Activated T-helper 2 cell treated with anti-CD3 and anti-CD28 coated beads, Interferon-gamma antibody, Interleukin-2, Interleukin-4, amounts not matched to agents 10 μg/mL and 5 μg/mL and 100 μg/mL, durations not matched to agents 14 hours and 24 hours and 36 hours (primary cell): ENCODE measurements at places on chromosomes 2 and 18.

DNA sequence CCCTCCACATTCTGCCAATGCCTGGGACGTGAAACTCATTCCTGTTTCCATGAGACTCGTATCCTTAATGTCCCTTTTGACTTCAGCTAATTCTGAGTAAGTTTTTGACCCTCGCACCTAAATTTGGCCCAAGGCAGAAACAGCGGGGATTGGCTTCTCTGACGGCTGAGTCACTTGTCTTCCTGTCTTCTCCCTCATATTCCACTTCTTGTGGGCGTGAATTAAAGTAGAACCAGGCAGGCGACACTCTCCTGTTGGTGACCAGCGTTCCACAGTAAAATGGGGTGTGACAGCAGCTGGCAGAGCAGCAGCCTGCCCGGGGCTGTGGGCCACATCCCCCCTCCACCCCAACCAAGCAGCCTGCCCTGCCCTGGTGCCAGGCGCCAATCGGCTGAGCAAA lies 15.5 kb downstream of the TTC32 start:
- DNase-seq: no peak
- H3K4me1 ChIP-seq: peaks cover 10% of the 10 kb centered on the region

DNA sequence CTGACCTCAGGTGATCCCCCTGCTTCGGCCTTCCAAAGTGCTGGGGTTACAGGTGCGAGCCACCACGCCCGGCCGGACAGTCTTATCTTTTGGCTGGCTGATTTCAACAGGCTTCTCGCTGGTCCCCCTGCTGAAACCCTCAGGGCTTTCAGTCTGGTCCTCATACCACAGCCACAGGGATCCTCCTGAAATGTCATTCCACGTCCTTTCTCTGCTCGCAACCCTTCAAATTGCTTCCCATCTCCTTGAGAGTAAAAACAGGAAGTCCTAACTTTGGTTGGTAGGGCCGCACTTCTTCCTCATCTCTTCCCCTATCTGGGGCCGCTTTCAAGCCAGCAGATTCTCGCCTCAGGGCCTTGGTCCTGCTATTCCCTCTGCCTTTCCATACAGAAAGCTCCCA lies 1.4 kb upstream of the CAB39 start:
- peak overlapping the region; percentile 26 for H3K4me3 ChIP-seq
- peaks cover 29% of the 10 kb centered on the region for H3K4me1 ChIP-seq
- H3K27me3 ChIP-seq: no peaks in the 10 kb centered on the region

DNA sequence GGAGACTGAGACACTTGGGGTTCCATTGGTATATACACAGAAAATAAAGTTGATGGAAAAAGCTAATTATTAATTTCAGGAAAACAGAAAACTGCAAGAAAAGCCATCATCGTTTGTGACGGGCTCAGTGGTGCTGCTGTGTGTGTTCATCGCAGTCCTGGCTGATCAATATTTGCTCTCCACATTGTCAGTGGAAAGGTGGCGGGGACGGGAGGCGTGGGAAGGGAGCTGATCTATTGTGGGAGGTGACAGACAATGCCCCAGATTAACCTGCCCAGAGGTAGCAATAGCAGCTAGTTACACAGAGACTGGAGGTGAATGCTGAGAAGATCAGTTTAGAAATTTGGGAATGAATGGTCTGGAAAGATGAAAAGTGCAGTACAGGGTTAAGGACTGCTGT lies 50.0 kb upstream of the CTDP1 start:
- no peak overlapping the region for H3K27ac ChIP-seq
- peaks cover 4% of the 10 kb centered on the region for H3K4me1 ChIP-seq
- no peaks in the 10 kb centered on the region for H3K36me3 ChIP-seq
- peaks cover 5% of the 10 kb centered on the region for H3K27me3 ChIP-seq
- no peak for DNase-seq

- H3K4me3 ChIP-seq: no peak overlapping the region
- H3K27ac ChIP-seq: no peak overlapping the region
- no peak for DNase-seq
- H3K4me1 ChIP-seq: no peaks in the 10 kb centered on the region
Measured at GRCh38 chr2:236678307-236678975, 108.8 kb downstream of the ACKR3 start.

- H3K27me3 ChIP-seq: peaks cover 20% of the 10 kb centered on the region
- peaks cover 5% of the 10 kb centered on the region for H3K4me1 ChIP-seq
- no peak overlapping the region for H3K27ac ChIP-seq
- no peaks in the 10 kb centered on the region for H3K36me3 ChIP-seq
- no peak for DNase-seq
Measured at GRCh38 chr2:111670776-111671175, 213.2 kb downstream of the ANAPC1 start.

- H3K27me3 ChIP-seq: no peaks in the 10 kb centered on the region
- H3K4me1 ChIP-seq: no peaks in the 10 kb centered on the region
- no peaks in the 10 kb centered on the region for H3K36me3 ChIP-seq
- H3K27ac ChIP-seq: no peak overlapping the region
- no peak for DNase-seq
- H3K4me3 ChIP-seq: no peak overlapping the region
Measured at GRCh38 chr2:120465701-120465988, 119.7 kb downstream of the INHBB start.

DNA sequence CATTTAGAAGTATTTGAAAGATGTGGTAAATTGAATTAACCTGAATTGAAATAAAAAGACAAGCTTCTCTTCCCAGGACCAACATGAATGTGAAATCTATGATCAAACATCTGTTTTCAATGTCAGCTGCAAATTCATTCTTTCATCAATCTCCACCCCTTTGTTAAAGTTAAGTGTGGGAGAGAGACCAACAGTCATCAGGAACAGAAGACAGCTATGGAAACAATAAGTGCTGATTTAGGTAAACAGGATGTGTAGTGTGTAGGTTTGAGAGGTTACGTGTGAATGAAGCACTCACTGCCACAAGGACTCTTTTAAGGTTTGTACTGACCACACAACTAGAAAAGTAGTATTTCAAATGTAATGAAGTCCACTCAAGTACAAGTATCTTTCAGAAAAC lies 1659.8 kb upstream of the CELF4 start:
- H3K27me3 ChIP-seq: no peaks in the 10 kb centered on the region
- no peak overlapping the region for H3K27ac ChIP-seq
- no peak overlapping the region for H3K4me3 ChIP-seq
- H3K36me3 ChIP-seq: no peaks in the 10 kb centered on the region

DNA sequence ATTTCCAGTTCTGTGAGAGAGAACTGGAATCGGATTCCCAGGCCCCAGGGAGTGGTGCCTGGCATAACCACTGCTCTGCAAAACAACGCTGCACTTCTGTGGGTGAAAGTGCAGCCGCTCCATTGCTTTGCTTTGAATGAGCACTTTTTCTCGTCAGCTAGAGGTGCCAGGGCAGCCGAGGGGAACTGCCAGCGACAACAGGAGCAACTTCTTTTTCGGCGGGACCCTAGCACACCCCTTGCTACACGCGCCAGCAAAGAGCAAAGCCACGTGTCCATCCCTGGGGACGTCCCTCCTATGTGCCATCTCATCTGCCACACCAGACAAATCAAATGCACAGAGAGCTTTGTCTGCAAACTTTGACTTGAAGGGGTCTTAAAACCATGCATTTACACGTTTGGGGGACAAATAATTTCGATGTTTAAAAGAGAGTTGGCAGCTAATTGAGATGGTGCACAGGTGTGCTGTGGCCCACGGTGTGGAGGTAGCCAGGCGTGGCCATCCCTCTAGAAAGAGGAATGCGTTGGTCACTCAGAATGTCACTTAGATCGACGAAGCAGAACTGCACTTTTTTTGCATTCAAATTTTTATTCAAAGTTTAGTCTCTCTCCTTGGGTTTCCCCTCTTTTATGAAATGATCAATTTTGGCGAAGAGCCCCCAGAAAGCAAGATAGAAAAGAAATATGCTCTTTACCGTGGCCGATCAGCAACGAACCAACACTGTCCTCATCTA lies 151.8 kb downstream of the MBP start:
- H3K36me3 ChIP-seq: no peaks in the 10 kb centered on the region
- H3K4me3 ChIP-seq: no peak overlapping the region
- H3K4me1 ChIP-seq: peaks cover 4% of the 10 kb centered on the region

GRCh38 chr2:11292464-11293255 lies 51.8 kb downstream of the ROCK2 start:
- H3K4me3 ChIP-seq: no peak overlapping the region
- DNase-seq: no peak
- no peaks in the 10 kb centered on the region for H3K27me3 ChIP-seq
- H3K4me1 ChIP-seq: peaks cover 10% of the 10 kb centered on the region
- no peak overlapping the region for H3K27ac ChIP-seq

GRCh38 chr2:9206991-9207640 lies 504 bp downstream of the ASAP2 start:
- H3K4me1 ChIP-seq: peaks cover 3% of the 10 kb centered on the region
- peaks cover 60% of the 10 kb centered on the region for H3K27me3 ChIP-seq
- DNase-seq: no peak
- H3K36me3 ChIP-seq: no peaks in the 10 kb centered on the region
- no peak overlapping the region for H3K27ac ChIP-seq

- peaks cover 2% of the 10 kb centered on the region for H3K4me1 ChIP-seq
- H3K36me3 ChIP-seq: no peaks in the 10 kb centered on the region
- H3K4me3 ChIP-seq: no peak overlapping the region
Measured at GRCh38 chr2:68282811-68283418, 30.6 kb upstream of the PPP3R1 start.

- no peak for DNase-seq
- H3K36me3 ChIP-seq: peaks cover 32% of the 10 kb centered on the region
- no peaks in the 10 kb centered on the region for H3K4me1 ChIP-seq
- H3K4me3 ChIP-seq: no peak overlapping the region
Measured at GRCh38 chr2:231449503-231450054, 14.7 kb downstream of the NCL start.

GRCh38 chr2:37837628-37838328 lies 87.3 kb upstream of the RMDN2 start:
- peaks cover 15% of the 10 kb centered on the region for H3K4me1 ChIP-seq
- no peak overlapping the region for H3K27ac ChIP-seq
- DNase-seq: no peak
- H3K4me3 ChIP-seq: no peak overlapping the region
- H3K36me3 ChIP-seq: no peaks in the 10 kb centered on the region
- H3K27me3 ChIP-seq: peaks cover 8% of the 10 kb centered on the region

GRCh38 chr2:42421601-42422239 lies 60.7 kb upstream of the COX7A2L start:
- H3K4me3 ChIP-seq: no peak overlapping the region
- DNase-seq: no peak
- H3K27me3 ChIP-seq: no peaks in the 10 kb centered on the region
